ENCODE measurements at places on chromosomes 5 and 9.

- DNase-seq: no peak
Measured at GRCh38 chr5:87787625-87788256, 375.0 kb upstream of the CCNH start.

GRCh38 chr9:4933177-4933576 lies 51.9 kb upstream of the JAK2 start:
- no peak for DNase-seq

DNA sequence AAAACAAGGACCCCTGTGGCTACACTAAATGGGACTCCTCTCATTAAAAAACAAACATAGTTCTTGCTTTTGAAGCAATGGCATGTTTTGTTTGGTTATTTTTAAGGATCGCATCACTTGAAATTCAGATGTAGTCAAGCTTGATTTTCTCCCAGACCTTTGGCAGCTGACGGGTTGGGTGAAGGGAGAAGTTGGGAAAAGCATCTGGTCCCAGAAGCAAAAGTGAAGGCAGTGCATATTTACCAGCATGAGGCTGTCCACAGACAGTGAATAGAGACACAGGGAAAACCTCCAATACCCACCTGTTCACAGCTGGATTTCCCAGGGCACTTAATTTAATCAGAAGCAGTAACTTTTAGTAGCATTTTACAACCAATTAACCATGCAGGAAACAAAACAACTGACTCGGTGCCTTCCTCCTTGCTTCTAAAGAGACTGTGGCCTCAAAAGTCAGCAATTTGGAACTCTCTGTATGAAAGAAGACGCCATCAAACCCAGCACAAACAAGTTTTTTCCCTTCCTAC lies 245.4 kb downstream of the EBF1 start:
- no peak for DNase-seq

DNA sequence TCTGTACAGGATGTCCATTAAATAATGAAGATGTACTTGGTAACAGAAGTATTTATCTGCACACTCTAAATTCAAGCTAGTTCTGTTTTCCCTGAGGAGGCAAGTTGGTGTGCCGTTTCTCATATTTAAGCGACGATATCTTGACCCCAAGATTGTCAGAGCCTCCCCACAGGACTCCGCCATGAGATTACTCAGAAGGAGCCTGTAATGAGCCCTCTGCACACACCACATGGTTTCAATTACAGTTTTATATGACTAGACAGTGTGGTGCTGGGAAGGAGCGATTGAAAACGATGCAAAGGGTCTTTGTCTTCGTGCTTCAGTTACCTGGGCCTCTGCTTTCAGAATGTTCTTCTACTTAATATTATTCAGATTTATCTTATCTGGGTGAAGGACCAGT lies 840.4 kb upstream of the WWC1 start:
- DNase-seq: no peak

- peak; percentile 5 for DNase-seq
Measured at GRCh38 chr9:14222149-14222835, 91.6 kb downstream of the NFIB start.

- no peak for DNase-seq
Measured at GRCh38 chr5:90514520-90514919, 14.9 kb downstream of the LYSMD3 start.

- DNase-seq: no peak
Measured at GRCh38 chr5:58208674-58209073, 251.2 kb downstream of the PLK2 start.

DNA sequence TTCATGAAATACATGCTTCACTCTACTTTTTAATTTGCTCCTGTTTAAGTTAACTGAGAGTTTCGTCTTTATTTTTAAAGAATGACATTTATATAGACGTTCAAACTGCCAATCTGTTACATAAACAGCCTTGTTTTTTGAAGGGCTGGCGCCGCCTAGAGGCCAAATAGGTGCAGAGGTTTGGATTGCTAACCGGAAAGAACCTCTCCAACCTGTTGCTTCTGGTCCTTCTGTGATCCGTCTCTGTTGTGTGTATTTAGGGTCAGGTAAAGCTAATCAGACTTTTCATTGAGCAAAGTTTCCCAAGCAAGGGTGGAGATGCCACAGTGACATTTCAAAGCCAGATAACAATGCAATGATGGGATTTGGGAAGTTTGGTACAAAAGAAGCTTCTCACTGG lies 39.5 kb upstream of the GLIS3 start:
- peak; percentile 54 for DNase-seq

GRCh38 chr5:34524123-34524522 lies 132.0 kb upstream of the RAI14 start:
- no peak for DNase-seq

DNA sequence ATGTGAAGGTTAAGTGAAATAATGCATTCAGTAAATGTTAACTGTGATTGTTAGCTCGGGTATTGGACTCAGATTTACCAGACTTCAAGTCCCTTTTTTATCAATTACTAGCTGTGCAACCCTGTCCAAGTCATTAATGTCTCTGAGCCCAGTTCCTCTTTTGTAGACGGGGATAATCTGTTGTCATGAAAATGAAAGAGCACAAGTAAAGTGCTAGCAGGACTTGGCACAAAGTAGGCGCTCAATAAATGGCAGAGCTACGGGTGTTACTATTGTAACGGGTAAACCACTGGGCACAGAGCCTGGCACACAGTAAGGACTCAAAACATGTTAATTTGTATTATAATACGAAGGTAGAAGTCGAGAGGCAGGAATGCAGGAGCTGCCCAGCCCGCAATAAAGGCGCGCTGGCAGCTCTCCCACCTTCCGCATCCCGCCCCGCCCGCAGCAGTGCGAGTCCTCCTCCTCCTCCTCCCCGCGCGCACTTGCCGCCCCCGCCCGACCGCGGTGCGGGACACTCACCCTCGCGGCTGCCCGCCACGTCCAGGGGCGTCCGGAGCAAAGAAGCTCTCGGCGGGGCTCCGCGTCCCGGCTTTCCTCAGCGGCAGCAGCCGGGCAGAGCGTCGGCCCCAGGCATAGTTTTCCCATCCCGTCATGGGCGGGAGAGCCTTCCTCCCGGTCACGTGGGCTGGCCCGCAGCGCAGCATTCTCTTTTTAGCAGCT lies at the start of gene C1QTNF2:
Gene C1QTNF2 (minus strand): TSS at position 637 of the 723 bp plus-strand sequence. CDS start 15,615 bp downstream, outside the sequence.
- no peak for DNase-seq

DNA sequence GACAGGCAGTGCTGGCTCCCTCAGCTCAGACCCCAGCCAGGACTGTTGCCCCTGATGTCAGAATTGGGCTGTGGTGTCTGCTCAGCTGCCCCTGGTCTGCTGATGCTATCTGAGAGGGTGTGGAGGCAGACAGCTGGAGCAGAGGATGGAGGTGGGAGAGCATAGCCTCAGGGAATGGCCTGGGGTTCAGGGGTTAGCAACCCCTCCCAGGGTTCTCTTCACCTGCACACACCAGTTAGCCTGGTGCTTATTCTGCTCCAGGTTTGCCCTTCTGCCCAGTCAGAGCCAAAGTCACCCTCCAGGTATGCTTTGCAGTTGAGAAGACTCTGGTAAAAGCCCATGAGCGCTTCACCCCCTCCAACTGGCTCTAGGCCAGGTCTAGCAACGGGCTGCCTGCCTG lies 109.8 kb downstream of the SAXO1 start:
- no peak for DNase-seq

- DNase-seq: no peak
Measured at GRCh38 chr9:86469476-86470250, 115.5 kb upstream of the TUT7 start.

DNA sequence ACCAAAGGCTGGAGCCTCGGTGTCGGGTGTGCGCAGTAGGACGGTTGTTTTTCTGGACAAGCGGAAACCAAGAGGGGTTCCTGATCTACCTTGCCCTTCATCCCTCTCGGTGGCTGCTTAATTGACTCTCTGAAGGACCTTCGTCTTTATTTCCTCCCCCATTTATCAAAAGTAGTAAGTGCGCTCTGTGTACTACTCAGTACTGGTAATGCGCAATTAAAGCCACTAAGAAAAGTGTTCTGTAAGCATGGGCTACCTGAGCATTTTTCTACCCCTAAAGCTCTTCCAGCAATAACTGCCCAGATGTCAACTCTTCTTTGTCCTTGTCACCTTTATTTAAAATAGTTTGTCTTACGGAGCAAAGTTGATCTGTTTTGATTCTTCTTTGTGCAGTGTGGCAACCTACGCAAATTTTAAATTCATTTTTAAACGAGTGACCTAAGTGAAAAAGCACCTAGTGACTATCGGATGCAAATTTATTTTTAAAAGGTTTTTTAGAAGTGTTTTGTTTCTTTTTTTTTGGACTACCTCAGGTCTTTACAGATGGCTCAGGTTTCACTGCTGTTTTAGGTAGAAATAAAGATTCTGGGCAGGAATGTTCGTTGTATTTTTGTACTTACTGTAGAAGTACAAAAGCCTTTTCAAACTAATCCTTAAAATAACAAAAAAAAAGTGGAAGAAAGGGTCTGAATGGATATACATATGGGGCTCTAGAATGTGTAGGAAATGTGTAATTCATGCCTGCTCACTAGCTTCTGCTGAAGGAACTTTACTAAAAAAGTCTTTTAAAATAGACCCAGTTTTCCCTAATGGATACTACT lies 2.0 kb downstream of the JMY start:
- DNase-seq: no peak

DNA sequence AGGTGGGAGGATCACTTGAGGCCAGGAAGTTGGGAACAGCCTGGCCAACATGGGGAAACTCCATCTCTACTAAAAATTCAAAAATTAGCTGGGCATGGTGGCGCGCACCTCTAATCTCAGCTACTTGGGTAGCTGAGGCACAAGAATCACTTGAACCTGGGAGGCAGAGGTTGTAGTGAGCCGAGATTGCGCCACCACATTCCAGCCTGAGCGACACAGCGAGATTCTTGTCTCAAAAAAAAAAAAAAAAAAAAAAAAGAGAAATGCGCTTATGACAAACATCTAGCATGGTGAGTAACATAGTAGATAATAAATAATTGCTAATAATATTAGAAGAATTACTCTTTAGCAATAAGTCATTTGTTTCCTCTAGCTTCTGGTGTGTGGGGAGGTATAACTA lies 25.9 kb downstream of the RUSC2 start:
- DNase-seq: no peak

DNA sequence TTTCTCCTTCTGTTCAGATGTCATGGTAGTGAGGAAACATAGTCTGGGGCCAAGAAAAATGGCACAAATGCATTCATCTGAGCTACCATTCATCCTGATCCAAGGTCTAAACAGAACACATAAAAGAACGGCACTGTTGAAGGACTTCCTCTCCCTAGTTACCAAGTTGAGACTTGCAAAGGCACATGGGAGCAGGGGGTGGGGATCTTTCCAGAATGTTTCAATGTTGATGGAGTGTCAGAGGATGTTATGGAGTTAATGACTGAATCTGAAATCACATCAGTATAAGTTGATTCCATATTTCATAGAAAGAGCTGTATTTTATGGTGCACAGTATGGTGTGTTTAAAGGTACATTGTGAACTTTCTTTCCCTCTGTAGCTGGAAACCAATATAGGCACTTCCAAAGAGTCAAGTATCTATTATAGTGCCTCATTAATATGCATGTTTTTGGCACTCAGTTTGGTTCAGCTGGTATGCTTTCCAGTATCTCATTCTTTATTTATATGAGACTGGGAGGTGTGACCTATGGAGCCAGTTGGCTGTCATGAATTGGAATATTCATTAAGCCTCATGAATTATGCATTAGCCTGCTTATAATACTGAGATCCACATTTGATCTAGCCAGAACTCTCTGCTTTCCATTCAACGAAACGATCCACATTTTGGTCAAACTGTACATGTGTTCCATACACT lies 603.0 kb downstream of the NR2F1-AS1 start:
- no peak for DNase-seq

- no peak for DNase-seq
Measured at GRCh38 chr9:114725930-114726329, 43.9 kb upstream of the TEX48 start.

GRCh38 chr9:137160716-137161557 lies 8.9 kb downstream of the LRRC26 start:
- peak; percentile 62 for DNase-seq

GRCh38 chr9:94139672-94140417 lies 55.6 kb downstream of the PTPDC1 start:
- DNase-seq: no peak

DNA sequence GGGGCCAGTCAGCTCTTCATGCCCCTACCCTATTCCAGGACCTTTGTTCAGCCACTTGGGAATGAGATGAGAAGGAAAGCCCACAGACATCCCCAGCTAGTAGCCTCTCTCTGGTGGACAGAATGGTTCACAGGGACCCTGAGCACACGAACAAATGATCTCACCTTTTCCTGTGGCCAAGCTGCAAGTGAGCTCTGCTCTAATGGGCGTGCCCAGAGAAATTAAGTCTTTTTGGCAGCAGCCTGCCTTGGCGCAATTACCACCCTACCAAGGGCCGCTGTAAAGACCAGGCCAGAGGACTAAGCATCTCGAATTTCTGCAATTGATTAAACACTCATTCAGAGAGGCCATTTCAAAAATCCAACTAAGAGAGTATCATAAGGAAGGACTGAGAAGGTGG lies 56.0 kb downstream of the WHRN start:
- peak; percentile 15 for DNase-seq

DNA sequence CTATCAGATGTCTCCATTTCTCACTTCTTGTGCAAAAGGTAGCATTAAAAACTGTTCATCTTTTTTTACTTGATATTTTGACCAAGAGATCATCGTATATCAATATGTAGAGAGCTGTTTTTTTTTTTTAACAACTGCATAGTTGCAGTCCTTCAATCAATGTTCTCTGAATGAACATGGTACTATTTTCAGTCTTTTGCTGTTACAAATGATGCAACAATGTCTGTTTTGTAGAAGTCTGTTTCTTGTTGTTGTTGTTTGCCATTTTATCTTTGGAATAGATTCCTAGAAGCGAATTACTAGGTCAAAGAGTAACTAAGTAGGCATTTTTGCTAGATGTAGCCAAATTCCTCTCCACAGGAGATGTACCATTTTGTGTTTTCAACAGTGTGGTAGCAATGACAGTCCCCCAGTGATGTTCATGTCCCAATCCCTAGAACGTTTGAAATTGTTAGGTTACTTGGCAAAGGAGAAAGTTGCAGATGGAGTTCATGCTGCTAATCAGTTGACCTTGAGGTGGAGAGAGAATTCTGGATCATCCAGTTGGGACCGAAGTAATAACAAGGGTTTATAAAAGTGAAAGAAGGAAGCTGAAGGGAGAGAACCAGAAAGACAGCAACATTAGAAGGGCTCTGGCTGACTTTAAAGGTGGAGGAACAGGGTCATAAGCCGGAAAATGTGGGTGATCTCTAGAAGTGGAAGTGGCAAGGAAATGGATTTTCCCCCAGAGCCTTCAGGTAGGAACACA lies 6.3 kb downstream of the MTREX start:
- DNase-seq: no peak

- no peak for DNase-seq
Measured at GRCh38 chr5:53239301-53239990, 129.9 kb upstream of the MOCS2 start.

DNA sequence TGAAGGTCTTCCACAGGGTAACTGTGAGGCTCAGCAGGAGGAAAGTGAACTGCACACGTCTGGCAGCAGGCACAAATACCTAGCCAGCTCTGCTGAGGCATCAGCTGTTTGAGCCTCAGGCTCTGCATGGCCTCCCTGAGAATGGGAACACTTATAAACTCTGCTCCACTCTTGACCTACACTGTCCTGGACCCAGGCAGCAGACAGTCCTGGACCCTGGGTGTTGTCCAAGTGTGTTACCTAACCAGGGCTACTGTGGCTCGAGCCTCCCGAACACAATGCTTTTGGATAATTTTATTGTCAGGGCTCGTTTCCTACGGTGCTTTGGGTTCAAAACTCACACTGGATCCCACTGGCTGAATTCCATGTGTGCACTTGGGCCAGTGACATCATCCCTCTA lies 497.9 kb downstream of the SEMA5A start:
- DNase-seq: no peak

All from NCI-H2029 (cell line).